ENCODE measurements at places on chromosomes 5 and 9. TPM values are rescaled to one million over a fixed set of nuclear protein-coding genes. Genes with fewer than 3 reads are reported as not detected.

The SPATA31A3 gene
- not detected for total RNA-seq

The SOX30 gene
- total RNA-seq: not detected

The GFPT2 gene
- 41.0 TPM for total RNA-seq

The PCDHB12 gene
- total RNA-seq: under 0.01 TPM

Data from pericardium fibroblast (primary cell).